Endodermal cell (in vitro differentiated cells): ENCODE measurements at places on chromosomes 7 and 10. TPM values are rescaled to one million over a fixed set of nuclear protein-coding genes. Genes with fewer than 3 reads are reported as not detected.

GRCh38 chr10:8052341-8052955 lies 2.0 kb upstream of the GATA3 start:
- DNase-seq, result peak; percentile 47

DNA sequence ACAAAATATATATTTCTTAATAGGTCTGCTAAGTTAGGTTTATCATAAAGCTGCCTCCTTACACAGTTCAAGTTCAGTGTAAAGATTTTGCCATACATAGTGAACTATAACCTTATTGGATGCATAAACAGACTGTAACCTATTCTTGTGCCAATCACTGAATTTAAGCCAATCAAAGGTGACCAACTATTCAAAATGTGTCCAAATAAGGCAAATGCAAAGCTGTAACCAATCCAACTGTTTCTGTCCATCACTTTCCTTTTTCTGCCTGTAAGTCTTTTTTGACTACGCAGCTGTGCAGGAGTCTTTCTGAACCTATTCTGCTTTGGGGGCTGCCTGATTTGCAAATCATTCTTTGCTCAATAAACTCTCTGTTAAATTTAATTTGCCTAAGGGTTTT lies 11.6 kb upstream of the DNMBP start:
- no peak for DNase-seq

- peak; percentile 70 for DNase-seq
Measured at GRCh38 chr7:151246851-151247580, 1.5 kb downstream of the SMARCD3 start.

DNA sequence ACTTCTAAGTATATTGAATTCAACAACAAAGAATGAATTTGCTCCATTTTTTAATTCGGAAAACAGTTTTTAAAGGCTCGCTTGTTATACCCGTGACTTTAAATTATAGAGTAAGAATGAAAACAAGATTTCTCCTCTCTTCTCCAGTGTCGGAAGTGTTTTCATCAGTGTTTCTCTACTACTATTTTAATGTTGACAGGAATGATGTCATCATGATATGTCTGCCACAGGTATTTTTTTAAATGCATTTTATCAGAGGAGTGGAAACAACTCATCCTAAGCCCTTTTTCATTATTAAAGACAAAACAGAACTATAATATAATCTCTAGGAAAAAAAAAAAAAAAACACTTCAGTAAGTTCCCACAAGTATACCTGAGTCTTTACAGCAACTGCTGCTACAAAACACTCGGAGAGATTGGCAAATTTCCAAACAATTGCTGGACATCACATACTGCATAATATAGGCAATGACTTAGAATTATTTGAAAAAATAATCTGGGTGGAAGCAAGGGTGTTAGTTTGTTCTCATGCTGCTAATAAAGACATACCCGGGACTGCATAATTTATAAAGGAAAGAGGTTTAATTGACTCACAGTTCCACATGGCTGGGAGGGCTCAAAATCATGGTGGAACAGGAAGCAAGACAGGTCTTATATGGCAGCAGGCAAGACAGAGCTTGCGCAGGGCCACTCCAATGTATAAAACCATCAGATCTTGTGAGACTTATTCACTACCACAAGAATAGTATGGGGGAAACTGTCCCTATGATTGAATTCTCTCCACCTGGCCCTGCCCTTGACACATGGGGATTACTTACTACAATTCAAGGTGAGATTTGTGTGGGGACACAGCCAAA lies 4.8 kb upstream of the RNF32 start:
- no peak for DNase-seq

GRCh38 chr10:75441196-75441595 lies 9.8 kb downstream of the LRMDA start:
- no peak for DNase-seq

- no peak for DNase-seq
Measured at GRCh38 chr10:127888521-127889312, 4.0 kb downstream of the CLRN3 start.

GRCh38 chr10:24390746-24391145 lies 181.8 kb downstream of the KIAA1217 start:
- DNase-seq, result no peak

DNA sequence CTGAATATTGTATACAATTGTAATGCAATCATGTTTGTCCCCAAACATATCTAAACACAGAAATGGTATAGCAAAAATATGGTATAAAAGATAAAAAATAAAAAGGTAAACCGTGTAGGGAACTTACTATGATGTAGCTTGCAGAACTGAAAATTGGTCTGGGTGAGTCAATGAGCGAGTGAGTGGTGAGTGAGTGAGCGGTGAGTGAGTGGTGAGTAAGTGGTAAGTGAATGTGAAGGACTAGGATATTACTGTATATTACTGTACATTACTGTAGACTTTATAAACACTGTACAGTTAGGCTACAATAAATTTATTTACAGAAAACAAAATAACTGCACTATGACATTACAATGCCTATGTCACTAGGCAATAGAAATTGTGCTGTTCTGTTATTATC lies 1163.2 kb upstream of the SORCS1 start:
- DNase-seq, result no peak

- no peak for DNase-seq
Measured at GRCh38 chr10:53675177-53675576, 902.6 kb upstream of the MBL2 start.

- DNase-seq, result peak; percentile 78
Measured at GRCh38 chr7:41979834-41980307, 257.1 kb downstream of the GLI3 start.

GRCh38 chr7:132225216-132226030 lies 350.8 kb downstream of the PLXNA4 start:
- no peak for DNase-seq

DNA sequence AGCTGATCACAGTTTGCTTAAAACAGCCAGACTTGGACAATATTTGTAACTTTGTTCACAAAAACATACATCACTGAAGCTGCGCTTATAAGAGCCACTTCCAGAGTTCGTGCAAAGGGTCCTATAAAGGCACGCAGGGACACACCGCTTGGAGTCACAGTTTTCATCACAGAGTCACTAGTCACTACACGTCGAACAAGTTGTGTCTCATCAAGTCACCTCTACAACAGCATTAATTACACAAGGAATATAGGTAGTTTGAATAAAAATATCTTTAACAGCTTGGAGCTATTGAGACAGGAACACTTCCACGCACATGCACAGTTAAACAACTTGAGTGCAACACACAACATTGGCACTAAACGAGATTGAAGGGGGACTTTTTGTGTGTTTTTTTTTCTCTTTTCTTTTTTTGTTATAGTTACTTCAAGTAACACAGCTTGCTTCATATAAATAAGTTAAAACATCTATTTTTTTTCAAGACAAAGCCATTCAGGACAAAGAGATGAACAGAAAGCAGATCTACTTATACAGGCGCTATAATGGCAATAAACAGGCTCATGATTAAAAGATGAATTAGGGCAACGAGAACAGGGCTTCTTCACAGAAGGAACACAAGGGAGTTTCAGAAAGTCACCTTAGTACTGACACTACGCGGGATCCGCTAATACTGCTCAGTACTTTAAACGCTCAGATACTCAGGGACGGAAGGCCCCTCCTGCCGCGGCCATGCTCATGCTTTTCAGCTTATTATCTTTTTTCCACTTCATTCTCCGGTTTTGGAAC lies 2.2 kb downstream of the HOXA5 start:
- no peak for DNase-seq

DNA sequence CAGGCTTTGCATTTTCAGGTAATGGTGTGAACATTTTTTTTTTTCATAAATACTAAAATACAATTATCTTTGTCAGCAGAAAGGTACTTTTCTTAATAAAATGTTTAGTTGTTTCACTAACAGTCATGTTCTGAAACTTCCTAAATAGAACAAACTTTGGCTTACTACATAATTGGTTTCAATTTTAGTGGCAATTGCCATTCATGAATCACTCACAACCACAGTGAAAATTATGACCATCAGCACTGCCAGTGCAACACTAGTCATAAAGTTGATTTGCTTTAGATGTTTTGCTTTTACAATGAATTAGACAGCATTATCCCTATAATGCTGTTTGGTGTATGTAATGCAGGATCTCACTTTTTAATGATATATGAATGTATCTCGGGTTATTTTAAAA lies 297.6 kb upstream of the PLXDC2 start:
- DNase-seq, result no peak

DNA sequence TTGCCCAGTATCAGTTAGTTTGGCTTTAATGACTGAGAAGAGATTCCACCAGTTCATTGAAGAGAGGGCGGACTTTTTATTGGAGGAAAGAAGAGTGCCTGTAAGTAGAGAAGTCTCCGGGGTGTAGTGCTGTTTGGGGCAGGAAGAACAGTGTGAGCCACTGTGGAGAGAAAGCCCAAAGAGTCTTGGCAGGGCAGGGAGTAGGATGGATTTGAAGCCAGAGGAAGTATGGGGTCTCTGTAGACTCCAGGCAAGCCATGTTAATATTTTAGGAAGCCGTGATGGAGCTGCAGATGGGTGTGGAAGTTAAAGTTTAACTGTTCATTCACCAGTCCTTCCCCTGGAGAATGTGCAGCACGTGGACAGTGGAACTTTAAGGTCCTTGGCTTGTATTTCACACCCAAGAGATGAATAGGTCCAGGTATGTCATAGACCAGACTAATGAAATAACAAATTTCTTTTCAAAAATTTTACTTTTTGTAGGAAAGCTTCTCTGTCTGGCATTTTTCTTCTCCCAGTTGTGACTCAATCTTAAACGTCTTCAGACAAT lies 54.1 kb downstream of the TCF7L2 start:
- no peak for DNase-seq

- no peak for DNase-seq
Measured at GRCh38 chr7:26426096-26426495, 134.4 kb downstream of the SNX10 start.

DNA sequence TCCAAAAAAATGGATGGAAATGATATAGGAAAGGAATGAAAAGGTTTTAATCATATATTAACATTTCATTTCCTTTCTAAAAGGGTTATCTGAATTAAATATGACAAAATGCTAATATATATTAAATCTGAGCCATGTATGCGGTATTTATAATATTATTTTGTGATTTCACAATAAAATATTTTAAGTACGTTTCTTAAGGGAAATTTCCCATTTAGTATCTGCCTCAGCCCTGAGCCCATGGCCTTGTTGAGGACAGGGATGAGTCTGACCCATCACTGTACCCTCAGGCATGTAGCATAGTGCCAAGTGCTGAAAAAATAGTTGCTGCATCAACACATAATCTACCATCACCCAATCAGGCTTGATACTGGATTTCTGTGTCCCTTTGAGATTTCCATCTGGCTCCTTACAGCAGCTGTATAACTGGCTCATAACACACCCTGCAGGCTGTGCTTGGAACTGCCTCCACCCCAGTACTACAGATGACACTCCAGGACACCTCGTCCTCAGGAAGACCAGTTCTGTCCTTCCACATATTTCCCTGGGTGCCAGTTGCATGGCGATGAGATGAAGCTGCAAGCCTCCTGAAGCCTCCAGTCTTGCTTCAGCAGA lies 59.4 kb upstream of the ASAH2 start:
- peak; percentile 91 for DNase-seq

DNA sequence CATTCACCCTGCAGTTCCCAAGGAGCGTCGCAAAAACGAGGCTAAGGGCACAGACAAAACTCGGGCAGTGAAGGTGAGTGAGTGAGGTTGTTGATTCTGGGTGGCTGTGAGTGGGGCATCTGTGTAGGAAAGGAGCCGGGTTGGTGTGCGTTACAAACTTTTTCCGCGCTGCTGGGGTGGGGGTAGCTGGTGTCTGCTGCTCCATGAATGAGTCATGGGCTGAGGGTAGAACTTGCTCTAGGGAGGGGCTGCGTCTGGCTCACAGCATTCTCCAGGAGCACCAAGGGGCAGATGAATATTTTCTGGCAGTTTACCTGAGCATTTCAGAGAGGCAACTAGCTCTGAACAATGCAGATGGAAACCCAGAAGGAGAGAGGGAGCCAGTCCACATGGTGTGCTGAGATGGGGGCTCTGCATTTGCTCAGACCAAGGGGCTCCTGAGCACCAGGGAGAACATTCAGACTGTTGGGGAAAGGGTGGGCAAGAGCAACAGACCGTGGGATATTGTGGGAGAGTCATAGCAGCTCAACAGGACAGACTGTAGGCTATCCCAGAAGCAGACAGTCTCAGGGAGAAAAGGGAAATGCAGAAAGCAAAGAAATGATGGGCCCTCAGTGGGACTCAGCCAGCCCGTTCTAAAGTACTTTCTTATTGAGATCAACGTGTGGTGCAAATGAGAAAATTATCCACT lies 18.8 kb downstream of the NOBOX start:
- DNase-seq, result peak; percentile 72

DNA sequence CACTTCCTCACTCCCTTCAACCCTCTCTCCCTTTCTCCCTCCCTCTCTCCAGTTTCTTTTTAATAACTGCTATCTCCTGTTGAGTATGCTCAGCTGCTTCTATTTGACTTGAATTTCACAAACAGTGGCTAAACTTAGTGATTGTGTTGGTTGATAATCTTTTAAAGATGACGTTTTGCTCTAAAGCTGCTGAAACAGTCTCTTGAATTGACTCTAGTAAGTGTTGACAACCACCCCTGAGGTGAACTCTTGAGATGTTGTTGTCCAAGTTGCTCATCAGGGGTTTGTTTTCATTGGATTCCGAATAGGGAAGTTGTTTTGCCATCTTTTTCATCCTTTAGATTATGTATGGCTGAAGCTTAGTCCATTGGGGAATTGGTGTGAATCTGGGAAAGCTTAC lies 176.2 kb downstream of the TWIST1 start:
- peak; percentile 49 for DNase-seq

DNA sequence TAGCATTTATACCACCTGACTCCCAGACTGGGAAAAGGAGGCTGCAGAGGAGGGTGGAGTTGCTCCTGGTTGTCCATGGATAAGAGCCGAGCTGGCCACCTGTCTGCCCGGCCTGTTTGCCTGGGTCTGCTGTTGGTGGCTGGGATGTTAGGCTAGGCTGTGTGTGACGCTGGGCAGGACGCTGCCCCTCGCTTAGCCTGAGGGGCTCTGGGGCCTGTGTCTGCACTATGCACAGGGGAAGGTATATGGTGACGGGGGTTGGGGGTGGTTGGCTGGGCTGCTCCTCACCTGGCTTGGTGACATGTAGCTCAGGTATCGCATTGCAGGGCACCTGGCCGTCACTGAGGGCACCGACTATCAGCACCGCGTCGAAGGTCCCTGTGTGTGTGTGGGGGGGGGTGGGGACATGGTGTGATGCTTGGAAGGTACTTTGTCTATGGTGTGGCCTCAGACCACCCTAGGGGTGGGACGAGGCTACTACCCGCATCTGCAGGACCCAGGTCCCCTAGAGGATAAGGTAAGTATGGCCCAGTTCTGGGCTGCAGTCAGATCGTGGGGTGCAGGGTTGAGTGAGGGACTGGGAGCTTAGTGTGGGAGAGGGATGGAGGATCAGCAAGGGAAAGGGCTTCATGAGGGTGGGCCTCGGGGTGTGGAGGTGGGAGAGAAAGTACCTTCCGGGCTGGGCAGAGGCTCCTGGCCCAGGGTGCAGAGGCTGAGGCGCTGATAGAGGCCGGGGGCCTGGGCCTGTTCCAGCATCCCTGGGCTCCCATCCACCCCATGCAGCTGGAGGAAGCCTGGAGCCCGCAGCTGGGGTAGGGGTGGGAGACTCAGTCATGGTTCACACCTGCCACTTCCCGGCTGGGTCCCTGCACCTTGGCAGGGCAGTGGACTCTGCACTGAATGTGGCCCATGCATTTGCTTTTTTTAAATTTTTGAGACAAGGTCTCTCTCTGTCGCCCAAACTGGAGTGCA lies 2.3 kb downstream of the METTL27 start:
- peak; percentile 73 for DNase-seq

Gene SSC4D
- 42.6 to 45.5 TPM (median 44.5 TPM) in 3 replicates for total RNA-seq

Gene AKR1E2
- total RNA-seq, result 4.9 to 6.4 TPM (median 5.3 TPM) in 3 replicates

Gene SLC26A5
- total RNA-seq, result 0.35 TPM in 1 of 2 replicates, not detected in the other

Gene RBP3
- total RNA-seq, result not detected in 2 replicates

Gene NPSR1
- not detected in 3 replicates for total RNA-seq

Gene PCLO
- 4.2 to 11.0 TPM (median 5.0 TPM) in 3 replicates for total RNA-seq

Gene FAM241B
- total RNA-seq, result 29.1 to 43.2 TPM (median 42.0 TPM) in 3 replicates

Gene ANKRD30A
- not detected in 3 replicates for total RNA-seq

Gene CCL24
- total RNA-seq, result not detected in 2 replicates
